ENCODE measurements at places on chromosomes 12 and 14.

GRCh38 chr12:106831699-106832098 is 57.2 kb downstream of the RIC8B start:
- no peak for DNase-seq

GRCh38 chr14:58082491-58083098 is 69.4 kb downstream of the ARMH4 start:
- no peak for DNase-seq

DNA sequence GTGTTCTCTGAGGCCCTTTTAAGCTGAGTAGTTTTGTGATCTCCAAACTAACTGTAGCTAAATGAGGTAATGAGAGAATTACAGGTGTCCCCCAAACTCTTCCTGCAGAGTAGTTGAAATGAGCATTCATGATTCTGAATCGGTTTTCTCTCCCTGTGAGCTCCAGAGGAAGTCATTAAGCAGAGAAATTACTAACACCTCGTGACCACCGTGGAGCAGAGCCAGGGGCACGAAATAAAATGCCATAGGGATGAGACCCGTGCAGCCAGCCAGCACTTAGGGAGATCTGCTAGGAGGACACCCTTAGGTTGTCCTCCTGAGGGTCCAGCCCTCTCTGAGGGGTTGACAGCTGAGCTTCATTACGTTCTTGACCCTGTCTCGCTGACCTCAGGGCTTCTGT is 79.5 kb downstream of the SLC25A47 start:
- no peak for DNase-seq

- DNase-seq, result no peak
Measured at GRCh38 chr14:102827716-102828115, 50.5 kb downstream of the TRAF3 start.

- DNase-seq, result no peak
Measured at GRCh38 chr12:26689281-26689841, 143.6 kb downstream of the ITPR2 start.

DNA sequence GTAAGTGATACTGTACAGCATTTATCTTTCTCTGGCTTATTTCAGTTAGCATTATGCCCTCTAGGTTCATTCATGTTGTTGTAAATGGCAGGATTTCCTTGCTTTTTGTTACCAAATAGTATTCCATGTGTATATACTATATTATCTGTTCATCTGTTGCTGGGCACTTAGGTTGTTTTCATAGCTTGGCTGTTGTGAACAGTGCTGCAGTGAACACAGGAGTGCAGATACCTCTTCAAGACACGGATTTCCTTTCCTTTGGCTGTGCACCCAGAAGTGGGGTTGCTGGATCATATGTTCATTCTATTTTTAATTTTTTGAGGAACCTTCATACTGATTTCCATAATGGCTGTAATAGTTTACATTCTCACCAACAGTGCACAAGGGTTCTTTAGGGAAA is 21.5 kb downstream of the EP400 start:
- DNase-seq, result no peak

GRCh38 chr12:13178568-13179210 is 17.8 kb upstream of the EMP1 start:
- DNase-seq, result no peak

GRCh38 chr12:124073356-124074035 is 100.5 kb downstream of the ZNF664 start:
- no peak for DNase-seq

DNA sequence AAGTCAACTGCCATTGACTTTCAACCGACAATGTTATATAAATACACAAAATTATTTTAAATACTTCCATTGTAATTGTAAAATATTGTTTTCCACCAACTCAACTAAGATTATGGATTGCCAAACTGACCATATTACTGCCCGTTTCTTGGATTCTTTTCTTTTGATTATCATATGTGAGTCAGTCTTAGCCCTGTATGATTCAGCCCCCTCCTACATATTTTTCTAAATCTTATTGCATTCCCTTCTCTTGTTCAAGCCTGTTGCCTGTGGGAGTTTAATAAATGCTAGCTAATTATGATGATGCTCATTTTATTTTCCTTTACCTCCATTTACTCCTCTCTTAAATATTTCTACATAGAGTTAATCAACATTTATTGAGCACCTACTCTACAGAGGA is 6.8 kb downstream of the RASSF9 start:
- DNase-seq, result no peak

GRCh38 chr12:66003951-66004350 is 126.6 kb downstream of the LLPH start:
- DNase-seq, result no peak

DNA sequence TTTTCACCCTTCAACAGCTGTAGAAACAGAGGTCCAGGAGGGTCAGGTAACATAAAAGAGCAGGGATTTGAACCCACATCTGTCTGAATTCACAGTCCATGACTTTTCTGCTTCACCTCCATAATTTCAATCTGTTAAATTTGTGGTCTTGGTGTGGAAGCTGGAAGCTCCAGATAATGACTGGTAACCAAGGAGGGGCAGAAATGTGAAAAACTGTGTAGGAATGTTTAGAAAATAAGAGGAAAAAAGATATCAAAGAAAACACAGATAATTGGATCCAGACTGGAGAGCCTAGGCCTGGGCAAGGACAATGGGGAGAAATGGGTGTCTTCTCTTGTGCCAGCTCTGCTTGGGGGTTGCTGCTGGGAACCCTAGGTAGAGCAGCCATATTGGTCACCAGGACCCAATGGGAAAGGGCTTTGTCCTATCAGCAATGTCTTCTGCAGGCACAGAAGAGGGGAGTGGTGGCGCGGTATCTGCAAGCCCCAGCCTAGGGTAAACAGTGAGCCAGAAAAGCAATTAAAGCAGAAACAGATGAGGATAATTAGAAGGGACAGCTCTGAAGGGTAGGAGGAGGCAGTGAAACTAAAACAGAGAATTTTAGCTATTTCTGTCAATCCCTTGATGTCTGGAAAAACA is 54.3 kb upstream of the CCDC91 start:
- DNase-seq, result no peak

DNA sequence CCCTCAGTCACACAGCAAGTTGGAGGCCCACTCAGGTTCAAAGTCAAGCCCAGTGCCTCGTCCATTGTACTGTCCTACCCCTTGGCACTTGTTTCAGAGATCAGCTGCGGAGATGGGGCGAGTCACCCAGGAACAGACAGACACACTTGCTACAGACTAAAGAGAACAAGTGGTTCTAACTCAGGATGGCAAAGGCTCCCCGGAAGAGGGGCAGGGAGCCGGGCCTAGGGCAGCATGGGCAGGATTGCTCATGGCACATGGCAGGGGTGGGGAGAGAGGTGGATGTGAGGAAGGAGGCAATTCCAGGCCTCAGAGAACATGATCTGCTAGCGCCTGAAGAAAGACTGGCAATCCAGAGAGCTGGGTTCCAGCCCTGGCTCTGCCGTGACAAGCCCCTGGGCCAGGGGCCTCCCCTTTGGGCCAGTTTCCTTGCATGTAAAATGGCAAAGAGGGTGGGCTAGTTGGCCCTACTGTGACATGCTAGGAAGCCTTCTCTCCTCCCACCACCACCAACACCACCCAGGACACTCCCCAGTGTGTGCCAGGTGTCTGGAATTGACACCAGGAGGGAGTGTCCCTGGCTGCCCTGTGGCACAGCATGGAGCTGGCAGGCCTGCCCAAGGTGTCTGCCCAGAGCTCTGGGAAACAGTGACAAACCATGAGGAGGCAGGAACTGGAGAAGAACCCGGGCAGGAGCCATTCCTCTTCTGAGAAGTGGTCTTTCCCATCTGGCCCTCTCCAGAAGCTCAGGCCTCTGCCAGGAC is 24.0 kb upstream of the IRF2BPL start:
- DNase-seq, result no peak

- DNase-seq, result no peak
Measured at GRCh38 chr12:114213055-114213581, 192.8 kb downstream of the TBX5 start.

DNA sequence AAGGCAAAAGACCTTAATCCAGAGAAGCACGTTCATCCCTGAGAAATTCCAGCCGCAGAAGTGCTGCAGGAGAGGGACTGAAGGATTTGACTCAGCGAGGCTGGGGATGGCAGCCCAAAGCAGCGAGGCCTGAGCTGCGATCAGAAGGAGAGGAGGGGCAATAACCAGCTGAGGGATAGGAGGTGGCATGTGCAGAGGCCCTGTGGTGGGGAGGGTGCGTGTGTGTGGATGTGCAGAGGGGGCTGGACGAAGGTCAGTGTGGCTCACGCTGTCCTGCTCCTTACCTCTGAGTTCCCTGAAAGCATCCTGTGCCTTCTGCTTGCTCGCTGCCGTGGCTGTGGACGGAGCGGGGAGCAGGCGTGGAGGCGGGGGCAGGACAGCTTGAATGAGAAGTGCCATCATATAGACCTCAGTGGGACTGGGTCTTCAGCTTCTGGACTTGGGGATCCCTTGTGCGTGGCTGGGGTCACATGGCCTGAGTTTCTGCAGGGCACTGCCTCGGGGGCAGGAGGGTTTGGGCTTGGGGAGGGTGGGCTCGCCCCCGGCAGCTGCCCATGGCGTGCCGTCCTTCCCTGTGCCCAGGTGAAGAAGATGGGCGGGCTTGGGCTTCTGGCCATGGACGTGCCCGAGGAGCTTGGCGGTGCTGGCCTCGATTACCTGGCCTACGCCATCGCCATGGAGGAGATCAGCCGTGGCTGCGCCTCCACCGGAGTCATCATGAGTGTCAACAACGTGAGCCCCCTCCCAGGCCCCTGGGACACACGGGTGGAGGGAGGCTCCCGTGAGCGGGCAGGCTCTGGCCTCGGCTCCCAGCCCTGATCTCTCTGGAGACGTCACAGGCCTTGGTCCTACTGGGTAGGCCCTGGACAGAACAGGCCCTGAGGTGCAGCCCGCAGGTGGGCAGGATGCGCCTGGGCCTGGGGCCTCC is 11.0 kb downstream of the ACADS start:
- no peak for DNase-seq

Data from CD4-positive, alpha-beta T cell treated with Interleukin-17A for 1 hour (primary cell).